ENCODE measurements at places on chromosomes 6 and 20.

- DNase-seq = no peak
These were observed 17.6 kb upstream of the ELMO2 start for GRCh38 chr20:46423882-46424482.

DNA sequence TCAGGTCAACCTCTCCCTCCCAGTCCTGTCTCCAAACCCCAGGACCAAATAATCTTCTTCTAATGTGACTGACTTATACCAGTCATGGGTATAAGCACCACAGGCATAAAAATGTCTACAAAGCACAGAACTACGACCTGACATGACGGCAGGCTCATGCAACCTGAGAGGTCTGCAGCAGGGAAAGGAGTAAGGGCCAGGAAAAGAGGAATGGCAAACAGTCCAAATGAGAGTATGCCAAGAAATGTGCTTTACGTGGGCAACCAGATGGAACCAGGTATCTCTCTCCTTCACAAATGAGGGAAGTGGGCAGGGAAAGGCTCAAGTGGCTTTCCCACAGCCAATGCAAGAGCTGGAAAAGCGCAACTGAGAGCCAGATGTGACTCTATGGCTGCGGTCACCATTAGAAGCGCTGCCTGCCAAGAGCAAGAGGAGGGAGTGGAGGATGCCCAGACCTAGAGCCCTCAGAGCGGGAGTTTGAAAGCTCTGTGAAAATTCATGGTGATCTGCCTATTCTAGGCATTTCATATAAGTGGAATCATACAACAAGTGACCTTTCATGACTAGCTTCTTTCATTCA is 6.0 kb downstream of the APMAP start:
- no peak for DNase-seq

DNA sequence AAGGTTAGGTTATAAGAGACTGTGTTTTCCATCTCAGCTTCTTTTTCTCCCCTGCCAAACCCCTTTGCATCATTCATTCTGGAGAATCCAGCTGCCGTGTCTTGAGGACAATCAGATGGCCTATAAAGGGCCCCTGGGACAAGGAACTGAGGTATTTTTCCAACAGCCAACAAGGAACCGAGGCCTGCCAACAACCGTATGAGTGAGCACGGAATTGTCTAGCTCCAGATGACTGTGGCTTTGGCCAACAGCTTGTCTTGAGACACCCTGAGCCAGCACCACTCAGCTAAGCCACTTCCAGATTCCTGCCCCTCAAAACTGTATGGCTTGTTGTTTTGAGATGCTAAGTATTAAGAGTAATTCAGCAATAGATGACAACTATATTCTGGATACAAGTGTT is 433.7 kb upstream of the HSF2 start:
- no peak for DNase-seq

- no peak for DNase-seq
These were observed 239.2 kb upstream of the QKI start for GRCh38 chr6:163175301-163175700.

DNA sequence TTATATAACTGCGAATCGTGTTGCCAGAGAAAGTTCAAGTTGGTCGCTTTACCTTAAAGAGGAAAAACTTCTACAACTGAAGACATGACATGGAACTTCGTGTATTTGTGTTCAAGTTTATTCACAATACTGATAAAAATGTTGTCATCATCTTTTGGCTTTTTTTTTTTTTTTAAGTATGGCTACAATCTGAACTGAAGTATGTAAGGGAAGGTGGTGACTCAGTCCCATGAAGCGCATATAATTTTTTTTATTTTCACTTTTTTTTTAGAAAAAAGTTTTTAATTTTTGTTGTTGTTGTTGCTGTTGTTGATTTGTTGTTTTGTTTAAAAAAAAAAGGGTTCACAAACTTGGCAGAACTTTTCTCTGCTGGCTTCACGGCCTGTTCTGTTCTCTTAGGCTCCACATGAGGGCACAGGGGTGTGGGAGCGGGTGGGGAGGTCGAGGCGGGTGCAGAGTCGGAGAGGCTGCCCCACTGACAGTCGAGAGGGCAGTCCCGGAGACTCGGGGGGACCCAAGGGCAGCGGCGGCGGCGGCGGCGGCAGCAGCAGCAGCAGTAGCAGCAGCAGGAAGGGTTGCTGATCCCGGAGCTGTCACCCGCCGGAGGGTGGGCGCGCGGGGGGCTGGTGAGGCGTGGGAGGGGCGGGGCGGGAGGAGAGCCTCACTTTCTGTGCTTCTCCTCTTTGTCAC is 17.0 kb downstream of the TFAP2A start:
- DNase-seq = no peak

All from stimulated activated CD8-positive, alpha-beta memory T cell treated with anti-CD3 and anti-CD28 coated beads, Interleukin-12 subunit alpha, Interleukin-12 subunit beta, amount 100 ng/mL, for 4 hours (primary cell).